NCI-H1105 treated with DMSO at 0.1 percent for 48 hours (cell line): ENCODE measurements at places on chromosomes 12 and 14.

DNA sequence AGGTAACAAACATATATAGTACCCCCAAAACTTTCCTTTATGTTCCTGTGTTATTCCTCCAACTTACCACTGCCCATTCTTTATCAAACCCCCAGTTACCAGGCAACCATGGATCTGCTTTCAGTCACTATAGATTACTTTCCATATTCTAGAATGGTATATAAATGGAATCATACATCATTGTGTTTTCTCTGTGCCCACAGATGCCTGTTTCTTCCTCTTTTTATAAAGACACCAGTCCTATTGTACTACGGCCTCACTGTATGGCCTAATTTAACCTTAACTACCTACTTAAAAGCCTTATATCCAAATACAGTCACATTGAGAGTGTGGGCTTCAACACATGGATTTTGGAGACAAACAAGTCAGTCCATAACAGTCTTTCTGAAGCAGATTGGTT is 2.6 kb downstream of the TAS2R14 start:
- no peak for DNase-seq

DNA sequence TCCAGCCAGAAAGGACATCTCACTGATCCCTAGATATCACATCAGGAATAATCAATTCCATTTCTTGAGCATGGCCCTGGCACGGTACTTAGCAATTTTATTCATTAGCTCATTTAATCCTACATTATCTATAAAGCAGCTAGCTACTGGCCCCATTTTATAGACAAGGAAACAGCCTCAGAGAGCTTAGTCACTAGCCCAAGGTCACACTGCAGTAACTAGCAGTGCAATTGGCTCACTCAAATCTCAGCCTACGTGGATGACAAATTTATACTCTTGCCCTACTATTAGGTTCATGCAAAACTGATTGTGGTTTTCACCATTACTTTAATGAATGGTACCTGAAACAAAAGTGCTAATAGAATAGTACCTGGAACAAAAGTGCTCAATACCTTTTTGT is 41.7 kb downstream of the NUAK1 start:
- DNase-seq, result no peak

GRCh38 chr14:29388571-29388970 is 539.1 kb downstream of the PRKD1 start:
- DNase-seq, result no peak

GRCh38 chr12:65612440-65612839 is 211.8 kb upstream of the HMGA2 start:
- no peak for DNase-seq

DNA sequence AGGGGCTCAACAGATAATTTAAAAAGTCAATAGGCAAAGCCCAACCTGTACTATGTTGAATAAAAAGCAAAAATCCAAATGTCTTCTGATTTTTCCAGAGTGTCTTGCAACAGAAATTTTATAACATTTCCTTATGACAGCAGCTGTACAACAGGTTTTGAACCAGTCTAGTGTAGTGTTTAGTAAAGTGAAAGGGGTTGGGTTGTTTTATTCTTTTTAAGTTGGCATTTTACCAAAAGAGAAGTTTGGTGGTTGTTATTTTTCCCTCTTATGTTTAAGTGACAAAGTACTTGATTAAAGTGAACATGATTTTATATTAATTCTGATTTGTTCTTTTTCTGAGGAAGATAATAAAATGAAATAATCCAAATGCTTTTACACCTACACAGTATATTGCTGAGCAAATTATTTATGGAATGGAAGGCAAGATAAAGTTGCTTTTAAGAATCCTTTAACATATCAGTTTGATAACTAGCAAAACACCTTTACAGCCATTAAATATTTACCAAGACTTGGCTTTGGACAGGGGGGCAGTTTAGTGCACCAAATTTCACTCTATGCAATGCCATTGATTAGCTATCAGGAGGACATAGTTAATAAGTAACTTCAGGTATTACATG is 128.9 kb downstream of the FOXA1 start:
- DNase-seq, result peak; percentile 10

DNA sequence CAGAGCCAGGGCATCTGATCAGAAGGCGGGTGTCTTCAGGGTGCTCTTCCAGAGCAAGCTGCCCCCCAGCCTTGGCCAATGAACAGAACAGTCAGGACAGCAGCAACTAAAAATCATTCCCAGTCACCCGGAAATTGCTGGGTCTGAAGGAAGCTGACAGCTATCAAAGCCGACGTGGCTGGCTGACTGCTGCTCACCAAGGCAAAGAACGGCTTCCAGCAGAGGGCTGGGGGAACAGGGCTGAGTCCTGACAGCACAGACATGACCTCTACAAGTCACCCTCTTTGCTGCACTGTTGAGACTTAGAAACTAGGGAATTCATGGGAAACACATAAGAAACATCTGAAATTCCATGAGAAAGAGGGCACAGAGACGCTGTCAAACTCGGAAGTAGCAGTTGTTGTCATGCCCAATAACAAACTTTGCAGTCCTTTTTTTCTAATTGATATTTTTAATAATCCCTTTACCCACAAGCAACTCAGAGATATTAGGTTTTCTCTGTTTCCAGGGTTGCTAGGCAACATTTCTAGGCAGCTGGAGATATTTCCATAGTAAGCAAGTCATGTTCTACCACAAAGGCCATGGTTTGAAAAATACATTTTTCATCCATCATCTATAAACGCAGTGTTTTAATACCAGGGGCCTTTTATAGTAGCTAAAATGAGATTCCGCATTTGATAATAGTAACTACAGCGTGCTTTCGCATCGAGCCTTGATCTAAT is 365.2 kb downstream of the SEC23A start:
- DNase-seq, result no peak

GRCh38 chr14:78450669-78451318 is 280.6 kb downstream of the NRXN3 start:
- no peak for DNase-seq

DNA sequence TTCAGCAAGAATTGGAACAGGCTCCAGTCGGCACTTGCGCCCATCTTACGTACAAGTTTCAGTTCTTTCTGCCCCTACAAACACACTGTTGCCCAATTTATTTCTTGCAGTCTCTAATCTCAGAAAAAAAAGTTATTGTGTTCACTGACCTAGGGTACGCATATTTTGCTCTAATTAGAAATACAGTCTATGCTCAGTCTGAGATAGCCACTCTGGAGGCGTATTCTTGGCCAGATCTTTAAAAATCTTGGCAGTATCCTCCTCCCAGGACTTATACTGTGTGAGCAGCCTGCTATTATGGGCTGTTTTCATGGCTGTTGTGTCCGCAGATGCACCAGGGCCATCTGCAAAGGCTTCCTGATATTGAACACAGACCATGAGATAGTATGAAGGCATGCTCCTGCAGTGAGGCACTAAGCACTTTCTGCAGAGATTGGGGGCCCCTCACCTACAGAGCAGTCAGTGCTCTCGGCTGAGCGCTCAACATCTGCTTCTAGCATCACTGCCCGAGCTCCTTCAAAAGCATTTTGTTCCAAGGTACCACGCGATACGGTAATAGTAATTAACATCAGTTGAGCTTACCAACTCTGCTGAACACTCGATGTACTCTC is 57.9 kb downstream of the PPM1H start:
- no peak for DNase-seq

DNA sequence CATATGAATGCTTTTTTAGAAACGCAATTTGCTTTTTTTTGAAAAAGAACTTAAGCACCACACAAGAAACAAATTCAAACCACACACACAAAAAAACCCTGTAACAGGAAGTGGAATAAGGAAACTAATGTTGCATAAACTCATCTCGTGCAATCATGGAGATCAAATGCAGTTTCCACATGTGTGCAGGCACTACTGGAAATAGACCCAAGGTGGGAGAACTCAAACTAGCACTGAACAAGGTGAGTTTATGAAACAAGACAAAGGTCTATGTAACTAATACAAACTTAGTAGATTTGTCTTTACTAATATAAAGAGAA is 17.5 kb downstream of the NIN start:
- no peak for DNase-seq

DNA sequence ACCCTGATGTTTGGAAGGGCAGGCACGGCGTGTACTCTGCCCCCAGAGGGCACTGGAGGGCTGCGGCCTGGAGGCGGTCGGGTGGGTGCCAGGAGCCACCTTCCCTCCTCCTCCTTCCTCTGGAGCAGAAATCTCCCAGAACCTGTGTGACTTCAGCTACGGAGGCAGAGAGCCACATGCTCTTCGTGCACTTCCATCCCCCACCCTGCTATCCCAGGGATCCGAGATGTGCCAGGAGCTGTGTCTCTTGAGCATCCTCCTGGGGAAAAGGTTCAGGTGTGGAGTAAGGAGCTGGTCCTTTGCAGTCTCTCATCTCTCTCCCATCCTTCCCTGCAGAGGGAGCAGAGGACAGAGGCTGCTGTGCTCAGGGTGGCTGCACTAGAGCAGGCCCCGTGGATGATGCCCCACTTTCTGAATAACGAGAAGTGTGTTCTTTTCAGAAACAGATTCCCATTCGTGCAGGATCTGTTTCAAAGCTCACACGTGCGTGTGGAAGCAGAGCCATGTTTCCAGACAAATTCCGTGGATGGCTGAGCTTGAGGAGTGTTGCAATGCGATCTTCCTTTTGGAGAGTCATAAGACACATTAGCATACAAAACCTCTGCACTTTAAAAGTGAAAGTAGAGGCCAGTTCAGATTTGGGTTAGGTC is 162.9 kb downstream of the ADGRD1 start:
- DNase-seq, result peak; percentile 25
